ENCODE measurements at places on chromosomes 6 and 20.

DNA sequence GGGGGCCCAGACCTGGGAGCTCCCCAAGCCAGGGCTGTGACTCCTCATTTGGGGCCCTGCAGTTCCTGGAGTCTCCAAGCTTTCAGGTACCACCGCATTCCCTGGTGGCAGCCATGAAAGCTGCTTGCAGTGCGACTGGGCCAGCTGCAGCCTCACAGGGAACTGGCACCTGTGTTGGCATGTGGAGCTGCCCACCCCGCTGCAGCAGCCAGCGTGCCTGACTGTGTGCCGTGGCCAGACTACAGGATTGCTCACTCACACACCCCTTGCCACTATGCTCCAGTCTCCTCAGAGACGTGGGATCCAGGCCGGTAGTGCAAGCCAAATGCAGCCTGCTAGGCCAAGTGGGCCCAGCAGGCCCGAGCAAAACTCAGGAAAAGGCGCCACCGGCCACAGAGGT, 450.7 kb downstream of the COL12A1 start:
- no peak for DNase-seq

GRCh38 chr6:135212020-135212806, 31.1 kb downstream of the MYB start:
- DNase-seq: peak; percentile 28

GRCh38 chr6:109998159-109998785, 20.2 kb downstream of the GPR6 start:
- no peak for DNase-seq

- DNase-seq: no peak
Observed at GRCh38 chr6:104473021-104473429, 386.7 kb downstream of the HACE1 start.

DNA sequence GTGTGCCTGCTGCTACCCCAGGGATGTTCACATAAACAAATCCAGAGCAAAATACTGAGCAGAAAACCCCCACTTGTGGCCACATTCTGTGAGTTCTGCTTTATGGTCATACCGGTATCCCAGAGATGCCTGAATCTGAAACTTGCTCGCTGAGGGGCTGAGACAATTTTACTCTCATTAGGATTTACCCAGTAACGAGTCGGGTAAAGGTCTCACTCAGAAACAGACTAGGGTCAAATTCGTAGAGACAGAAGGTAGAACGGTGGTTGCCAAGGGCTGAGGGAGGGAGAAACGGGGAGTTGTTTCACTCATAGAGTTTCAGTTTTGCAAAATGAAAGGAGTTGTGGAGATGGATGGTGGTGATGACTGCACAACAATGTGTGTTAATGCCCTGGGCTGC, 45.4 kb upstream of the NKX2-2 start:
- no peak for DNase-seq

Data from skeletal muscle cell (primary cell).